ENCODE measurements at places on chromosomes 16 and 17. TPM values are rescaled to one million over a fixed set of nuclear protein-coding genes. Genes with fewer than 3 reads are reported as not detected.

- DNase-seq: peak; percentile 79
Measured at GRCh38 chr17:3890082-3890877, 2.6 kb downstream of the CAMKK1 start.

The GID4 gene
- total RNA-seq: 14.6 TPM

GRCh38 chr17:75514919-75515495 lies 330 bp downstream of the CASKIN2 start:
- no peak for DNase-seq

The CDH5 gene
- 80.0 TPM for total RNA-seq

- no peak for DNase-seq
Measured at GRCh38 chr16:75312875-75313274, 61.5 kb upstream of the BCAR1 start.

The ARL5C gene
- not detected for total RNA-seq

- no peak for DNase-seq
Measured at GRCh38 chr17:41540921-41541625, 13.0 kb upstream of the KRT19 start.
